Immature natural killer cell (primary cell): ENCODE measurements at places on chromosomes 7 and 10.

DNA sequence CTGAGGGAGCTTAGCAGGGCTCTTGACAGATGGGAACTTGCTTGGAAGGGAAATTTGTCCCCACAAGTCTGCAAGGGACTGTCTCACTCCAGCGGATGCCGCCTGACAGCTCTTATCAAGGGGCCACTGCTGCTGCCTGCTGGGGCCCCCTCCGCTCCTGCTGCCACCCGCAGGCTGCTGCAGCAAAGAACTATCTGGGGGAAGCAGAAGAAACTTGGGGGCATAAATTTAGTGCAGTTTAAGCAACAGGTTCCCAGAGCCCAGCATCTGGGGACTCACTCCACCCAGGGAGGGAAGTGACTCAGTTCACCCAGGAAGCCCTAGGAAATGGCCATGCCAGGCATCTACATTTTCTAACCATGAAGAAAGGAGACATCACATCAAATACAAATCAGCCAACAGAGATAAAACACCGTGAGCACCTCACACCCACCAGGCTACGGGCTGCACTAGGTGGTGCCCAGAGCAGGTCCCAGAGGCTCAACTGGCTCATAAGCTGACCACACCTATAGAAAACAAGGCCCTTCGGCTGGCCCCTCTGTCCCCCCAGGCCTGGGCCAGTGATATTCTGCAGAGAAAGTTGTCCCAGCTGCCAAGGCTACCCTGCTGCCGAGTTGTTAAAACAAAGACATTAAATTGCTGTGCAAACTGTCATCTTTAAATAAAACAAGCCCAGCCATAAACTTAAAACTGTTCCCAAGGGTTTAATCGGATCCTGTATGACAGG, 3.7 kb downstream of the RGS10 start:
- no peak for DNase-seq

- DNase-seq = no peak
These were observed 6.1 kb downstream of the WDR86 start for GRCh38 chr7:151403764-151404163.

GRCh38 chr7:73565675-73566340, 8.3 kb upstream of the BCL7B start:
- no peak for DNase-seq

GRCh38 chr7:144384555-144385245, 18.8 kb downstream of the NOBOX start:
- no peak for DNase-seq

- DNase-seq = no peak
These were observed 5.9 kb upstream of the PRSS58 start for GRCh38 chr7:142263598-142264380.

DNA sequence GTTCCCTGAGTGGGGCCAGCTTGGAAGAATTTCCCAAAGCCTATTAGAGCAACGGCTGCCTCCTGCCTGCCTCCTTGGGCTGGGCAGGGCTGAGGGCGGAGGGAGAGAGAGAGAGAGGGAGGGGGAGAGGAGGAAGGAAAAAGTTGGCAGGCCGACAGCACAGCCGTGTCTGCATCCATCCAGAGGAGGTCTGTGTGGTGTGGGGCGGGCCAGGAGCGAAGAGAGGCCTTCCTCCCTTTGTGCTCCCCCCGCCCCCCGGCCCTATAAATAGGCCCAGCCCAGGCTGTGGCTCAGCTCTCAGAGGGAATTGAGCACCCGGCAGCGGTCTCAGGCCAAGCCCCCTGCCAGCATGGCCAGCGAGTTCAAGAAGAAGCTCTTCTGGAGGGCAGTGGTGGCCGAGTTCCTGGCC, at the start of gene AQP1:
Gene AQP1 (plus strand): TSS at position 293 of the 409 bp plus-strand sequence. CDS start 57 bp downstream, at position 350.
- DNase-seq = no peak

GRCh38 chr10:83612050-83612449, 527.3 kb upstream of the GHITM start:
- DNase-seq = no peak

- no peak for DNase-seq
These were observed 148.4 kb upstream of the HDAC9 start for GRCh38 chr7:18347170-18347569.

DNA sequence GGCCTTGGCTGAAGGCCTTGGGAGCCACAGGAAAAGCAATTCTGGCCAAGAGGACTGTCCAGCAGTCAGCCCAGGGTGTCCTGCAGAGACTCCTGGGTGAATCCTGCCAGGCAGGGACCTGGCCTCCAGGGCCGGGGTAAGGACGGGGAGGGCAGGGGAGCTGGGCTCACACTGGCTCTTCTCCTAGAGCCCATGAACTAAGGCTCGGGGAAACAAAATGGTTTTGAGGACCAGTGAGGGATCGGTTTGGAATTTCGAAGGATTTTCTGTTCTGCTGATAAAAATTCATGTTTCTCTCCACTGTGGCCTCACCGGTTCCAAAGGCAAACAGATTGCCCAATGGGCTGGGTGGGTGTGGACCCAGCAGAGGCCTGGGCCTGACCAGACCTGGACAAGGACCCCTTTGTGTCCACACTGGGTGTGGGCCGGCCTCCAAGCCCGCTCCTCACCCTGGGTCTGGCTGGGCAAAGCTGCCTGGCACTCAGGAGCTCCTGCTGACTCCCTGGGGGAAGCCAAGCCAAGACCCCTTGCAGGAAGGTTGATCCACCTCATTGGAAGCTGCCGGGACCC, 27.3 kb downstream of the FAM20C start:
- DNase-seq = no peak

DNA sequence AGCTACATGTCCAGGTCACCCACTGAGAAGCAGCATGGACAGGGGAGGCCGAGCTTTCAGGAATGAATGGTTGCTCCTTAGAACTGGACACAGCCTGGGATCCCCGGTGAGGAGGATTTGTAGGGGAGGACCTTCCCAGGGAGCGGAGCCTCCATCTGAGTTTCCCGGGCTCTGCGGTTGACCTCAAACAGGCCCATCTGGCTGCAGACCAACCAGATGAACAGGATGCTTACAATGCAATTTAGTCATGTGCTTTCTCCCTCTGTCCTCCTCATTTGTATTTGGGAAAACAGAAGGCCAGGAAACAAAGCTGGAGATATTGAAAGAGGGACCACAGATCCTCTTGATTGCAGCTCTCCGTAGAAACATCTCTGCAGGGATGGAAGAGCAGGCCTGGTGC, 104.8 kb downstream of the EMX2 start:
- no peak for DNase-seq

DNA sequence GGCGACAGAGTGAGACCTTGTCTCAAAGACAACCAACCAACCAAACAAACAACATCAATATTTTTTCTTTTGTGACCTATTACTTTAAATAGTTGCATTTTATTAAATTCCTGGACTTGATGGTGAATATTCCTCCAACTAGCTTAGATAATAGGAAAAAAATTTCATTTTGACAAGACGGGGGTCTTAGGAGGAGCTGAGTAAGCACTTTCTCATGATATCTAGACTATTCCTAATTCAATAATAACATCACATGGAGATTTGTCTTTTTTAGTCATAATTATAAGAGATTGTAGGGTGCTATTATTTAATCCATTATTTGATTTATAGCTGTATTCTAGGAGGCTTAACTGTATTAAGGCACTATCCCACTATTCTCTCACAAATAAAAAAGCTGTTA, 702.5 kb downstream of the PHTF2 start:
- DNase-seq = no peak

DNA sequence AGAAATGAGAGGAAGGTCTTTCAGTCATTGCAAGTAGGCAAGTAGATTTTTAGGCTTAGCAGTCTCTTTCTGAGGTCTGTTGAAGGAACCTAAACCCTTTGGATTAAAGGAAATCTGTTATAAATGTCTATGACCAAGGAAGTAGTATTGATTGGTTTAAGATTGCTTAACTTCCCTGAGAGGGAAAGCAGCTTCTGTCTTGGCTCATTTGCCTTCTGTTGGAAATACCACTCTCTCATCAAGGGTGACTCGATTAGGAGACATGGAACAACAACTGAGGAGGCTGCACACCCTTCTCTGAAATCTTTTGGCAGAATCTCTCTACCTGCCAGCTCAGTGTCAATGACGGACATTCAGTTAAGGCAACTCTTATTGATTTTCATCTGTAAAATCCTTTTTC, 282.9 kb downstream of the PRKG1 start:
- no peak for DNase-seq

GRCh38 chr7:44082541-44083207, 344 bp upstream of the POLM start:
- DNase-seq = peak; percentile 98

GRCh38 chr7:13240349-13240748, 552.9 kb downstream of the ARL4A start:
- DNase-seq = no peak

- DNase-seq = no peak
These were observed 565.4 kb upstream of the NRP1 start for GRCh38 chr10:33899578-33900531.

DNA sequence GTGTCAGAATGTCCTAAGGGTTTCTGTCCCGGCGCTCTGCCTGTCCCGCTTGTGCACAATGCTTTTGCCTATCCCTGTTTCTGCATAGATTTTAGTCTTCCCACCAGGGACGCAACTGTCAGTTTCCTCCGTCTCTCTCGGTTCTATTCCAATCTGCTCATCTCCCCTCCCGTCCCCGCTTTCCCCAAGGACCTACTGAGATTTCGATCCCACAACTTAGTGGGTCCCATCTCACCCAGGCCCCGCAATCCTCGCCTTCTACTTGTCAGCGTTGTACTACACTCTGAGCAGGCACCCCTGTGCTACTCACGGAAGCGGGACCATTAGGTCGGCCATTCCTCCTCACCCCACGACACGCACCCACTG, 519 bp upstream of the ZNF655 start:
- DNase-seq = no peak

- no peak for DNase-seq
These were observed 146.6 kb upstream of the PDE1C start for GRCh38 chr7:32216759-32217158.

DNA sequence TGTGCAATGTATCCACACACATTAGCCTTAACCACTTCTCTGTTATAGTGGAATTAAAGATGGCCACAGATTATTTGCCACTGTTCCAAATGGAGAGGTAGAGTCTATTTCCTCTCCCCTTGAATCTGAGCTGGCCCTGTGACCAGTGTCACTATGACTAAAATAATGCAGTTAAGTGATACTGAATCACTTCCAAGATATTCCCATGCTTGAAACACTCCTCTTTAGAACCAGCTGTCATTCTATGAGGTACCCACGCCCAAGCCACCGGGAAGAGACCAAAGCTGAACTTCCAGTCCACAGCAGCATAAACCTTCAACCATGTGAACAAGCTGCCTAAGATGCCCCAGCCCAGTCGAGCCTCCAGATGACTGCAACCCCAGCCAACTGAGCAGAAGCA, 2.1 kb upstream of the DHX32 start:
- no peak for DNase-seq

- no peak for DNase-seq
These were observed 833.8 kb downstream of the GRID1 start for GRCh38 chr10:85532773-85533172.

DNA sequence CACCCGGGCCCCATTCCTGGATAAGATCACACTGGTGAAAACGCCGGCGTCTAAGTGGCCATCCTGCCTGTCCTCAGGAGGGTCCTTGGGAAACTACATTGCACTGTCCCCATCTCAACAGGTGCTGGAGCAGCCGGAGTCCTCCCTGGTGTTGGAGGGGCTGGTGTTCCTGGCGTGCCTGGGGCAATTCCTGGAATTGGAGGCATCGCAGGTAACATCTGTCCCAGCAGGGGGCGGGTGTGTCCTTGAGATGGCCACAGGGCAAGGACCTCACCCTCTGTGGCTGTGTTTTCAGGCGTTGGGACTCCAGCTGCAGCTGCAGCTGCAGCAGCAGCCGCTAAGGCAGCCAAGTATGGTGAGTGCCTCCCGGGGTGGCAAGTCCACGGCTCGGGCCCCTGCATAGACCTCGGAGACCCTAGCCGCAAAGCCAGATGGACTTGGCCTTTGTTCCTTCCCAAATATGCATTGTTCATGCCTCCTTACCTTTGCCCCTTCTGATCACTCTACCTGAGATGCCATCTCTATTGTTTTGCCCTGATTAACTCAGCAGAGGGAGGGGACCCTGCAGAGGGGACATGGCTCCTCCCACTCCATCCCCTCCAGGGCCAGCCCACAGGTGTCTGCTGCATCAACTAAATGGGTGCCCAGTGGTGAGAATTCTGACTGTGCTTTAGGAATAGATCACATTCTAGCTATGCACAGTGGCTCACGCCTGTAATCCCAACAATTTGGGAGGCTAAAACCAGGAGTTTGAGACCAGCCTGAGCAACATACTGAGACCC, 23.8 kb downstream of the ELN start:
- DNase-seq = no peak

- DNase-seq = no peak
These were observed 20.5 kb upstream of the GATA3 start for GRCh38 chr10:8033812-8034465.

GRCh38 chr7:55120501-55121198, 101.8 kb downstream of the EGFR start:
- no peak for DNase-seq

- DNase-seq = no peak
These were observed 291.2 kb downstream of the AHR start for GRCh38 chr7:17589671-17590070.

DNA sequence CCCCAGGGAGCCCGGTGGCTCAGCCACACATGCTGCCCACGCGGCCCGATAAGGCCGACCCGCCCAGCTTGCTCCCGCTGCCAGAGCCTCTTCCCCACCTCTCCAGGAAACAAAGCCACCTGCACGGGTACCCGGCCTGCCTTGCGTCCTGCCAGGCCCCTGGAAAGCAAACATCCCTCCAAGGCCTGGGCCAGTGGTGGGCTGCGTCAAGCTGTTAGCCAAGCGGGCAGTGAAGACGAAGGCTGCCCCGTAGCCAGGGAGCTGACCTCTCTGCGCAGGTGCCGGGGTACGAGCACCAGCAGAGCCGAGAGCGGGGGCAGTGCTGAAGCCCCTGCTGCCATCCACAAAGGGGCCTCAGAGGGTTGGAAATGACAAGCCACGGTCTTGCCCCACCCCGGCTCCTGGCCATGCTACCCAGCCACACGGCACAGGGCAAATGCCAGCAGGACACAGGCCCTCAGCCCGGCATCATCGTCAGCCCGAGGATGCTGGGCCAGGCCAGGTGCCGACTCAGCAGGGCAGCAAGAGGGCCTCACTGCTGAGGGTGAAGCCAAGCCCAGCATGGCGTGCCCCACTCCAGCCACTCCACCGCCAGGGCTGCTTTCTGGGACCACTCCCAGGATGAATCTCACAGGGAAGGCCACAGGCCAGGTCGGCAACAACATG, 140.0 kb downstream of the PTPRN2 start:
- no peak for DNase-seq

DNA sequence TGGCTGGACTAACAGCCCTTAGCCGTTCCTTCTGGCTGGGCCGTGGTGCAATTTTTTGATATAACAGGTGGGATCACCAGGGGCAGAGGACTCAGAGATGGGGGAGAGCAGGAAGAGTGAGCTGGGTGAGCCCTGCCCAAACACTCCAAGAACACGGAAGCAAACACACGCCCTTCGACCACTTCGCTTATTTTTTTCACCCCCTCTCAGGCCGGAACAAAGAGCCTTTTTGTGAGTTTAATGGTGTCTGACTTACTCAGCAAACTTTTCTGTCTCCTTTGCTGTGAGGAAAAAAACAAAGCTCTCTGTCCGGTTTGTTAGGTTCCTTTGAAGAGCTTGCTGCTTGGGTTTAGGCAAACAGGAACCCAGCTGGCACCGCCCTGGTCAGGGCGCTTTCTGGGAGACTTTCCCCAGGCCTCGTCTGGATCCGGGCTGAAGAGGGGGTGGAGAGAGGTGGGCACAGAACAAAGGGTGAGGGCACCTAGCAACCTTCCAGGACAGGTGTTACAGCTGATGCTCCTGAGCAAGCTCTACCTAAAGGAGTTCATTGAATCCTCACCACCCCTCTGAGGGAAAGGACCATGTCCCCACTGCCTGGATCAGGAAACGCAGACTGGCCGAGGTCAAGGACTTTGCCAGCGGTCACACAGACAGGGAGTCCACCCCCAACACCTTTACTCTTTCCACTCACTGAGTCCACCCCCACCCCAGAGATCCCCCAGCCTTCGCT, 23.3 kb downstream of the CALML3 start:
- no peak for DNase-seq
